ENCODE measurements at places on chromosomes 3 and 15.

GRCh38 chr15:92770641-92771040 lies 115.1 kb upstream of the FAM174B start:
- no peak for DNase-seq

- no peak for DNase-seq
These were observed 77.4 kb downstream of the PTPRG start for GRCh38 chr3:61638741-61639140.

DNA sequence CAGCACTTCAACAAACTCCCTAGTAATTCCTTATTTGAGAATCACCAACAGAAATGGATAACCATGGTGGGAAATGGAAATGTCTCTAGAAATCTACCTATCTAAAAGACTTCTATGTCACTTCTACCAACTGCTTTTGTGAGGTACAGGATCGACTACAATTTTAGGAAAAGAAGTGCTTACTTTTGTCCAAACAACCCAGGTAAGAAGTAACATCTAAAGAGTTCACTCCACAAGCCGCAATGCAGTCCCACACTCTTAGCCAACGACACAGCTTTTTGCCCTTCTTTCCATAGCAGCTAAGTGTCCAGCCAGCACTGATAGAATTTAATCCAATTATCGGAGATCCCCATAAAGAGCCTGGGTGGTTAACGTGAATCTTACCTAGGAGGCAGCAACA lies 28.1 kb downstream of the ANXA2 start:
- no peak for DNase-seq

- no peak for DNase-seq
These were observed 66.8 kb upstream of the HACD2 start for GRCh38 chr3:123651449-123652341.

DNA sequence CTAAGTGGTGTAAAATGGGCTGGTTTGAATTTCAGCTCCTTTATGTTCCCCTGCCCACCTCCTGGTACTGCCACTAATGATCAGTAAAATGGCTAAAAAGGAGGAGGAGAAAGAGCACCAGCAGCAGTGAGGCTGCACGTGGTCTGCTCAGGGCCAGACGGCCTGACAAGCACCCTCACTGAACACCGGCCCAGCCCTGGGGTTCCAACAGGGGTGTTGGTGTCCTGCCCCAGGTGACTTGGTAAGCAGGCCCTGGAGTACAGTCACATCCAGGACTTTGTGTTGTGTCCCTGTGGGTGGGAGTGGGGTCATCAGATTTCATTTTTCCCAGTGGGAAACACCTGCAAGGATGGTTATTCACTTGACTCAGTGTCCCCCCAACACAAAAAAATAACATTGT lies 5.4 kb downstream of the BAHD1 start:
- DNase-seq = no peak

GRCh38 chr3:38555926-38556325 lies 59.8 kb downstream of the EXOG start:
- no peak for DNase-seq

GRCh38 chr3:141491929-141492328 lies 5.1 kb downstream of the RASA2 start:
- DNase-seq = no peak
